ENCODE measurements at places on chromosomes 2 and 18.

DNA sequence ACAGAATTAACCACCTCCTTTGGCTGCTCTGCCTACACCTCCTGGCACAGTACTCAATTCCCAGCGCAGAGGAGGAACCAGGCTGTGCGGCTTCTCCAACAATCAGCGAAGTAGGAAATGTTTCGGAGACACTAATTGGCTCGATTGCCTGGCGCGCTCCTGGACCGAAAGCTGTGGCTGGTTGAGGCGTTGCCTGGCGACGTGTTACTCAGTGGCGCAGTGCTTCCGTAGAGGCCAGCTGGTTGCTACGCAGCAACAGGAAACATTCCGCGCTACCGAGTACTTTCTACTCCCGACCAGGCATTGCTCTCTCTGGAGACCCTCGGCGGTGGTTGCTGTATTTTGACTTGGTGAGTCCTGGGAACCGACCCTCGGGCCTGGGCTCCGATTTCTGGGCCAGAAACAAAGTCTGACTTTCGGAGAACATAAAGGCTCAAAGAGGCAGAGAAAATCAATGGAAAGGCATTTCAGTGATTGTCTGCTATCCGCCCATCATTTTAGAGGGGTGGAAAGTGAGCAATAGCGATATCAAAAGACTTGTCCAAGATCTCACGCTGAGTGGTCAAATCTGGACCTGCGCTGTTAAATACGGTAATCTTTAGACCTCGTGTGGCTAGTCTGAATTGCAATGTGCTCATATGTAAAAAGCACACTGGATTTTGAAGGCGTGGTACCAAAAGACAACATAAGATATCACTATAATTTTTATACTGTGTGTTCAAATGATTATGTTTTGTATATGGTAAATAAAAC is at the start of gene DNAH6:
Gene DNAH6 (plus strand): TSS at position 265 of the 753 bp plus-strand sequence. CDS start 1,329 bp downstream, outside the sequence.
- DNase-seq: peak; percentile 95

DNA sequence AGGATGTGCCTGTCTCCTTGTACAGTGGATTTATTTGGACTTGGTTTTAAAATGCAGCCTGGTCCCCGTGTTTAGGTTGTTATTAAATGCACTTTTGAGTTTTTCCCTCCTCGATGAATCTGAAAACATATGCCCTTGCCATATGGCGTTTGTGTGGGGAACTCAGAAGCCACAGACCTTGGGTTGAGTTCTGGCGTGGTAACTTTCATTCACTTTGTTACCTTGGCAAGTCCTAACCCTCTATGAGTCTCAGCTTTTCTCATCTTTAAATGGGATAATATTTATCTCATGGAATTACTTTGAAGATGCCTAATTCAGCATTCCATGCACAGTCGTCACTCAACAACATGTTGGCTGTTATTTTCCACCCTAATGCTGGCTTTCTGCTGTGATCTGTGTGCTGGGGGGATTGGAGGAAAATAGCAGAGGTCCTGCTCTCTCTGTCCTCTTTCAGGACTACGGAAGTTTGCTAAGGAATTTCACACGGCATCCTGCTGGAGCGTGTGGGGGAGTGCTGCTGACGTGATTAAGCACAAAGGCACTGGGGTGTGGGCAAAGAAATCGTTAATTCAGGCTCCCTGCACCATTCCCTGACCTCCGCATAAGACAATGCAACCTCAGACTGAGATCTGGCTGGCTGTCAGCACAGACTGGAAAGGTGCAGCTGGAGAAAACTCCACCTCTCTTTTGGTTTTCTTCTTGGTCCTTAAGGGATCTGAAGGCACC is 61.7 kb downstream of the LDLRAD4 start:
- no peak for DNase-seq

- no peak for DNase-seq
Observed at GRCh38 chr2:102424754-102425153, 1.8 kb downstream of the IL18RAP start.

- peak; percentile 13 for DNase-seq
Observed at GRCh38 chr2:32064021-32064601, 755 bp downstream of the SPAST start.

DNA sequence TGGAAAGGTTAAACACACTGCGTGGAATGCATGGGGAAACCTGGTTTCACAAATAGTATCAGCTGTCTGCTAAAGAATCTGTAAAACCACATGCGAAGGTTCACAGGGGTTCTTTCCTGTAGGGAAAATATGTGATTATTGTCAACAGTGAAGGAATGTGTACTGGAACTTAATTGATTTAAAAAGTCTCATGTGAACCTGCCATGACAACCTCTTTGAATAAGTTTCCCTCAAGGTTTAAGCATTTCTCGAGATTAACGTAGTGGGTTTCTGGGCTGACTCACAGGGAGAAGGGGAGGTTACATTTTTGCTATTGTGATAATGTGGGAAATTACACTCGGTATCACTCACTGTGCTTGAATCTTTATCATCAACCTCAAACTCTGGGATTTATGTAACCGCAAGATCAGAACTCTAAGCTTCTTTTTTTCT is 28.2 kb upstream of the IL1R1 start:
- DNase-seq: peak; percentile 92

DNA sequence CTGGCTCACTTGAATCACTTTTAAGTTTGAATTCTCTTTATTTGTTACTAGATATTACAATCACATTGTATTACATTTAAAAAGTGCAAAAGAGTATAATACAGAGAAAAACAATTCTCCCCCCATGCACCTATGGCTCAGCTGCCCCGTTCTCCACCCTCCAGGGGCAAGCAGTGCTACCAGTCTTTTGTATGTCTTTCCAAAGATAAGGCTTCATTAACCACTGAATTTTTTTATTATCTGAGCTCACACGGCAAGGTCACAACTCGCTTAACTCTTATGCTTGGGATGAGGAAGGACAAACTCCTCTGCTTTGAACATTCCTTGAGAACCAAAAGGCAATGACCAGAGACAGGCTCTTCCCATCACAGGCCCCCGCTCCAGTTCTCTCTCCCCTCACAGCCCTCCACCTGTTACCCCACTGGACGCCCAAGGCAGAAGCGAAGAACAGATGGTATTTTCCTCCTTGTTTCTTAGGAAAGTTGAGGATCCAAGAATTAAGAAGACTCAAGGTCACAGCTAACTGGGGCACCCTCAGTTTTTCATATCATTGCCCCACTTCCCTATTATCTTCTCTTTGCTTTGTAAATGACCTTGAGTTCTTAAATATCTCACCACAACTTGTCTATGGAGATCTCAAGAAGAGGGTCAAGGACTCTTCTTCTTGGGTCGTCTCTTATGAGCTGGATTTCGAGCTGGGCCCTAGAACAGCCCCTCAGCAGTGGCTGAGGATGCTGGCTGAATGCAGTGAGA is 30.1 kb downstream of the SH2D6 start:
- DNase-seq: no peak

DNA sequence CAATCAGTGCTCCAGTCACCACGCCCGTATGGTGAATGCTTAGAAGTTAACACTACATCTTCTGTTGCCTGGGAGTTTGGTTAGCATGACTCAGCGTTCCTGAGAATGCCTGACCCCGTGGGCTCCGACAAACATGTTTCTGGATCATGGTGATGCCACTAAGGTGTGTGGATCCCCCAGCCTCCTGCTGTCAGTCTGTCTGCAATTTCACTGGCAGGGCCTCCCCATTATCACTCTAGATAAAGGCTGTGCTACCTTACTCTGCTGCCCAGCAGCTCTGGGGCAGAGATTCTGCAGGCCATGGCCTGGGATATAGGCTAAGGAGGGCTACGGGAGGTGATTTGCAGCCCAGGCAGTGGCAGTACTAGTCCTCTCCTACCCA is 66.0 kb downstream of the STPG4 start:
- no peak for DNase-seq

GRCh38 chr2:120437604-120438000 is 91.7 kb downstream of the INHBB start:
- no peak for DNase-seq

DNA sequence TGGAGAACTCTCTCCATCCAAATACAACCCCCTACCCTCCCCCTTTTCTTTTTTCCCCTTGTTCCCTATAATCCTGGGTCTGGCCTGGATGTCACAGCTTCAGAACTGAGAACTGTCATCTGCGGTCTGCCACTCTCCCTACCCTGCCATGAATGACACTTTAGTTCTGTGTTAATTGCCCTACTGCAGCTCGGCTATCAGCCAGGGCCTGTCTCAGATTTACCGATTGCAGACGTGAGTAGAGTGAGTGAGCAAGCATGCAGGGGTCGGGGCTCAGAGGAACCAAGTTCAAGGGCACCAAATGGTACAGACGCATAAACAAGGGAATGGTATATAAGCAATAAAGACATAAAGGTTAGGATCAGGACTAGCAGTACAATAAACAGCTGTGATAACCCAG is 967.8 kb downstream of the BCL11A start:
- DNase-seq: no peak

GRCh38 chr2:219676586-219676985 is 49.2 kb downstream of the SLC4A3 start:
- peak; percentile 44 for DNase-seq

- no peak for DNase-seq
Observed at GRCh38 chr18:10354241-10354811, 100.1 kb upstream of the APCDD1 start.

- no peak for DNase-seq
Observed at GRCh38 chr2:231362555-231363184, 32.8 kb upstream of the B3GNT7 start.

GRCh38 chr2:202541137-202541536 is 93.6 kb upstream of the FAM117B start:
- DNase-seq: no peak

GRCh38 chr18:11654736-11655605 is 34.1 kb upstream of the GNAL start:
- DNase-seq: peak; percentile 54

GRCh38 chr2:232574674-232575403 is 24.4 kb downstream of the EIF4E2 start:
- peak; percentile 55 for DNase-seq

GRCh38 chr2:73418343-73418742 is 32.7 kb downstream of the ALMS1 start:
- DNase-seq: peak; percentile 42

DNA sequence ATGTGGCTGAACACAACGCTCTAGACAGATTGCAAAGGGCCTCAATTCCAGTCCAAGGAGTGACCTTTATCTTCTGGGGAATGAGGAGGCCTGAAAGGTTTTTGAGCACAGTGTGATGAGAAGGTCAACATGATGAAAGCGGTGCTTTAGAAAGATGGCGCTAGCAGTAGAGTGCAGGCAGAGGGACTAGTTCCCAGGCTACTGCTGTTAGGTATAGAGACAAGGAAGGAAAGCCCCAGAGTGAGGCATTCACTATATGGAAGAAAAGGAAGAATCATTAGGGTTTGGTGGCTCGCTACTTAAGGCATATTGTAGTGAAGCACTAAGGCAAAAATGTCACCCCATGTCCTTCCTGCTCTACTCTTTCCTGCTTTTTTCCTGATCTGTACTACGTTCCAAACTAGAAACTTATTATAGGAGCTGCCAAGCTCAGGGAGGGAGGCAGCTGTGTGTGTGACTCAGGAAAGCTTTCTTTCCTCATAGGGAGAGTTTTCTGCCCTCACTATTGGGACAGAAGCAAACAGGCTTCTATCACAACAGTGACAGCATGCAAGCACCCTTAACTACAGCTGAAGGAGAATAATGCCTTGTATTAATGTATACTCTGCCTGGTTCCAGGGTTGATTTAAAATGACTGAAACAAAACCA is 160.8 kb upstream of the CAVIN2 start:
- peak; percentile 2 for DNase-seq

GRCh38 chr2:55118643-55119083 is 68.4 kb upstream of the RTN4 start:
- no peak for DNase-seq

- no peak for DNase-seq
Observed at GRCh38 chr2:626491-627339, 50.5 kb downstream of the TMEM18 start.

DNA sequence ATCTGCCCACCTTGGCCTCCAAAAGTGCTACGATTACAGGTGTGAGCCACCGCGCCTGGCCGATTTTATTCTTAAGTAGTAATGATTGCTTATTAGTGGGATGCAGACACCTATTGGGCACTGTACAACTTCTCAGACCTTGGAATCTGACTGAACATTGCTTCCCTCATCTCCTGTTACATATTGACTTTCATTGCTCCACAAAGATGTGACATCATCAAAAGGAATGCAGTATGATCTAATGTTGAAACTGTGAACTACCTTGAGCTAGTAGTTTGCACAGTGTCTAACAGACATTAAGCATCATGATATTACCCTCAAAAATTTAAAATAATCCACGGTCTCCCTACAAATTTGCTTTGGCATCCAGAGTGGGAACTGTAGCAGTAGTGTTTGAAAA is 109.8 kb upstream of the SIX2 start:
- DNase-seq: peak; percentile 94

GRCh38 chr2:23776021-23776420 is 150.9 kb downstream of the ATAD2B start:
- no peak for DNase-seq

DNA sequence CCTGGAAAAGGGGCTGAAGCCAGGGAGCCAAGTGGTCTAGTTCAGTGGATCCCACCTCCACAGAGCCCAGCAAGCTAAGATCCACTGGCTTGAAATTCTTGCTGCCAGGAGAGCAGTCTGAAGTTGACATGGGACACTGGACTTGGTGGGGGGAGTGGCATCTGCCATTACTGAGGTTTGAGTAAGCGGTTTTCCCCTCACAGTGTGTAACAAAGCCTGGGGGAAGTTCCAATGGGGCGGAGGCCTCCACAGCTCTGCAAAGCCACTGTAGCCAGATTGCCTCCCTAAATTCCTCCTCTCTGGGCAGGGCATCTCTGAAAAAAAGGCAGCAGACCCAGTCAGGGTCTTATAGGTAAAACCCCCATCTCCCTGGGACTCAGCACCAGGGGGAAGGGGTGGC is 144.4 kb downstream of the PTPRM start:
- peak; percentile 64 for DNase-seq

DNA sequence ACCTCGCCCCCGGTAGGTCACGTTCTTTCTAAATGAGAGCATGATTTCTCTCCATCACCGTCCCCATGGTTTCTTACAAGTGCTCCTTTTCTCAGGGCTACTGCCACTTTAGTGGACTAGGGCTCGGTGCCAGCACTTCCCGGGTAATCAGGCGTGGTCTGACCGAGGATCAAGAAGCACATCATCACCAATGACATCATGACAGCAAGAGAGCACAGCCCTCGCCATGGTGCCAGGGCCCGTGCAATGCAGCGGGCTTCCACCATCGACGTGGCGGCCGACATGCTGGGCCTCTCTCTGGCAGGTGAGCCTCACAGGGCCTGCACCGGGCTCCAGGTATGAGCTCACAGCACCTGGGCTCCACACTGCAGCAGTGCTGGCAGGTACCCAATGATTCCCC is 75.2 kb downstream of the INPP4A start:
- DNase-seq: no peak

GRCh38 chr18:3875376-3875775 is 425.4 kb downstream of the TGIF1 start:
- no peak for DNase-seq

All from kidney tubule cell (primary cell).